Cardiac septum (tissue), 1 donor: ENCODE measurements at places on chromosomes 6 and 20. TPM values are rescaled to one million over a fixed set of nuclear protein-coding genes. Genes with fewer than 3 reads are reported as not detected.

KCNS1 gene
- 0.08 TPM for total RNA-seq

MUC21 gene
- total RNA-seq, result not detected

ANKRD60 gene
- not detected for total RNA-seq

TPD52L1 gene
- total RNA-seq, result 91.0 TPM

TMEM244 gene
- total RNA-seq, result not detected

CTAGE9 gene
- not detected for total RNA-seq

CLDN20 gene
- not detected for total RNA-seq

PRSS35 gene
- 0.83 TPM for total RNA-seq

STMN3 gene
- 8.8 TPM for total RNA-seq

NQO2 gene
- total RNA-seq, result 37.9 TPM

DNA sequence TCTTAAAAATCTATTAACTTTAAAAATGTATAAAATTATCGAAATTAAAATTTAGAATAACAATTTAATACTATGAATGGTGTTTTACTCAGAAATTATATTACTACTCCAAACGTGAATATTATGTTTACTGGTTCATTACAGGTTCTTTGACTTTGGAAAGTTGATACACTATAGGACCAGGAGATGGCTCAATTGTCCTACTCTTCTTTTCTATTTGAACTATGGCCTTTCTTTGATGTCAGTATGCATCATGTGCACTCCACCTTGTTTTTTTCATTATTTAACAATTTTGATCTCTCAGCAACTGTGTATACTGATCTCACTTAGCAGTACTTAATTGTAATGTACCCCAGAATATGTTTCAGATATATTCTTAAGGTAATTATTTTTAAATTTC lies 391.5 kb upstream of the MANEA start:
- no peak for DNase-seq

- no peak for DNase-seq
Measured at GRCh38 chr6:15642276-15642675, 20.6 kb downstream of the DTNBP1 start.

DNA sequence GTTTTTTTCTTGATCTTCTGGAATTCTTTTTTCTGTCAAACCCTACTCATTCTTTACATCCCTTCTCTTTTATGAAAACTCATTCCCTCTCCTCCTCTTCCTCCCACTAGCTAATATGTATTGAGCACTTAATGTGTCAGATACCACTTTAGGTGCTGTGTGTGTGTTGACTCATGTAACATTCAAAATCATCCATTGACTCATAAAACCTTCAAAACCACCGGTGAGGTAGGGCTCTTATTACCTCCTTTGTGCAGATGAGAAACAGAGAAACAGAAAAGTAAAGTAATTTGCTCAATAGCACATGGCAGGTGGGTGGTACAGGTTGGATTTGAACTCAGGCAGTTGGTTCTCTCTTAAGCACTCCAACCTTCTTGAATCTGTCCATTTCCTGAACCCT lies 136.3 kb upstream of the NEDD9 start:
- DNase-seq, result no peak

DNA sequence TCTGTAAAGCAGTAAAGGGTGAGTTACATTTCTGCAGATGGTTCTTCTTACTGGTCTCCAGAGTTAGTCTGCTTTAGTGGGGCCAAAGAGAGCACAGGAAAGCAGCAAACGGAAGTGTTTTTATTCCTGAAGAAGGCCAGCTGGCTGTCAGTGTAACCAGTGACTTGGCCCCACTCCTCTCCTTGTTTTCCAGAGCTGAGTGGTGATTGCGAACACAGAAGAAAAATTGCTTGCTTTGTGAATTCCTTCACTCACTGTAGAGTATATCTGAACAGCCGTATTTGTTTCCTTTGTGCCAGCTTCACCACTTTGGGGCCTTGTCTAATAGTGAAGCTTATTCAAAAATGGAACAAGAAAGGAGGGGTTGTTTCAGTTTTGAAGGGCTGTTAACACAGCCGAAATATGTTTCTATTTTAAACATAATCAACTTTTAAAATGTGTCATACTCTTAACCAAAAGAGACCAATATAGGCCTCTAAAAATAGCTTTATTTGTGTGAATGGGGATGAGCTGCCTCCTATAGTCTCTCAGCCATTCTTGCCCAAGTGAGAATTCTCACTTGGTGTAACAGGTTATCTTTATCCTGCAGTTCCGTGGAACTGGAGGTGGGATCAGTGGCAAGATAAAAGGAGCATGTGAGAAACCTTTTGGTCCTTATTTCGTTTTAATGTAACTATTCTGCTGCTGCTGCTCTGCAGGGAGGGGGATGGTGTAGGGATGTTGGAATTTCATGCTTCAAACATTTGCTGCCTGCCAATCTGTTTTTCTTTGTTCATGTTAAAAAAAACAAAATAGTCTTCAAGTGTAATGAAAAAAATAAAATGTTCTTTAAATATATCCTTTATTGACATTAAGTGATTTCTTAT lies 37.8 kb downstream of the ZC2HC1B start:
- DNase-seq, result no peak

DNA sequence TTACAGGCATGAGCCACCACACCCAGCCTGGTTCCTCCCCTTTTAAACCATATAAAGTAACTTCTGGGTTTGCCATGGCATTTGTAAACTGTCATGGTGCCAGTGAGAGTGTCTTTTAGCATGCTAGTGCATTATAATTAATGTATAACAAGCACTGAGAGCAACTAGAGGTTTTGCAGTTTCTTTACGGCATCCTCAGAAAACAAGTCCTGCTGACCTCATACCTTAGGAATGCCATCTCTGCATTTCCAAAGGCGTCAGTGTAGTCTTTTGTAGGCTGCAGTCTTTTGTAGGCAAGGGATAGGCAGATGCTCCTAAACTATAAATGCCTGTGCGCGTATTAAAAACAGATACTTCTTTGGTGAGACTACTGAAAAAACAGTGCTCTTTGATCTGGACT lies 75.0 kb upstream of the EZR start:
- no peak for DNase-seq

DNA sequence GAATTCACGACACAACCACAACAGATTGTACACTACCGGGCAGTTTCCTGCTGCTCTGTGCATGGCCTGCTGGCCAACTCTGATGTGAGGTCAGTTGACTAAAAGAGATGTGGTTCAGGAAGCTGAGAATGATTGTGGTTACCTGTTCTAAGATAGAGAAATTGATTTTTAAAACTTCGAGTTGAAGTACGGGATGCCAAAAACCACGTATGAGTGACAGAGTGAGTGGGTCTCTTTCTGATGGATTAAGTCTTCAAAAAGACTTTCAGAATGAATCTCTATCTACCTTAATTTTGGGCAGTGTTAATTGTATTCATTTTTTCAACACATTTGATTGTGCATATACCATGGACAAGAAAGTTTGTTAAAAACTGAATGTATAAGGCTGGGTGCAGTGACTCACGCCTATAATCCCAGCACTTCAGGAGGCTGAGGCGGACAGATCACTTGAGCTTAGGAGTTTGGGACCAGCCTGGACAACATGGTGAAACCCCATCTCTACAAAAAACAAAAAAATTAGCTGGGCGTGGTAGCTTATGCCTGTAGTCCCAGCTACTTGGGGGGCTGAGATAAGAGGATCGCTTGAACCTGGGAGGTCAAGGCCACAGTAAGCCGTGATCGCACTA lies 121.2 kb downstream of the SGK1 start:
- no peak for DNase-seq

DNA sequence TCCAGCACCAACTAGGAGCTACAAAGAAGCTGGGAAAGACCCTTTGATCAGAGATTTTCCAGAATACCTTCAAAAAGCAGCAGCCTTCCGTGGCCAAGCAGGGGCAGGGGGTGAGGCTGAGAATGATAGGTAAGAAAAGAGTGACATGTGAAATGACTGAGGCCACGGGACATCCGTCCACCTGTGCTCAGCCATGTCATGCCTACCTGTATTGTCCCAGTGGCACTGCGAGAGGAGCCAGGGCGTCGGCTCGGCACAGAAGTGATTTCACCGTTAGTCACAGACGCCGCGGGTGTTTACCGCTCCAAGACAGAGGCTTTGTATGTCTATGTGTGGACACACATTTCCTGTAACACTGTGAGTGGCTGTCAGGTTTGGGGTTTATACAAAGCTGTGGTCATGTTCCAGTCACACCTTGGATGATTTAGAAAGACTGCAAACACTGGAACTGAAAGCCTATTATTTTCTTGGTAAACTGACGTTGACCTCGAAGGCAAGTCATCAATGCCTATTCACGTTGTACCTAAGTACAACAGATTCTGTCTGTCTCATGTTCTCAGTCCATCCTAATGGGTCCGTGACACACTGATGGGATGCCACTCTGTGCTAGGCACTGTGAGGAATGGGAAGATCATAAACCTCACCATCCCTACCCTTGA lies 32.1 kb upstream of the JAG1 start:
- no peak for DNase-seq

DNA sequence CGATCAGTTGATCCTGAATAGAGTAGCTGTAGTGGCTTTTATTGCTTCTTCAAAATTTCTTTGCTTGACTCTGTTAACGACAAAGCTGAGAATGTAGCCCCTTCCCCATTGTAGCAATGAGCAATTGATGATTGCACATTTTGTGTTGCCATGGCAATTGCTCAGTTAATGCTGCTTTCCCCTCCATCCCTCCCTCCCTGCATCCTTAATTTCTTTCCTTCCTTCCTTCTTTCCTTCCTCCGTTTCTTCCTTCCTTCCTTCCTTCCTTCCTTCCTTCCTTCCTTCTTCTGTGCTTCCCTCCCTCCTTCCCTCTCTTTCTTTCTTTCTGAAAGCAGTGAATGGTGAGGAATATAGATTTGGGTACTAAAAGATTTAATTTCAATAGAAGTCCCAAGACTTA lies 557.3 kb upstream of the MAP3K7 start:
- DNase-seq, result no peak

GRCh38 chr6:88899569-88900316 lies 63.7 kb downstream of the RNGTT start:
- no peak for DNase-seq

DNA sequence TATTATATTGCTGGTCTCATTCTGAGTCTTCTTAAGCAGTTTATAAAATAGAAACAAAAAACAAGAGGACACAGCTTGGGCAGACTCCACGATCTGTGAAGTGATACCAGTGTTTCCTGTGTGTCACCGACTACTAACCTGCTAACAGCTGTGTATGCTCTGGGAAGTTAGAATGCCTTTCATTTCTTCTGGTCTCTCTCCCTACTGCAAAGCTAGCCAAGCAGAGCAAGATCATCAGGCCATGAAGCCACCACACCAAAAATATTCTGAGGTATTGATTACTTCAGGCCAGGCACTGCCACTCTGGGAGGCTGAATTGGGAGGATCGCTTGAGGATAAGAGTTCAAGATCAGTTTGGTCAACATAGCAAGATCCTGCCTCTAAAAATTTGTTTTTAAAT lies 46.9 kb upstream of the SMIM29 start:
- DNase-seq, result no peak

GRCh38 chr6:116528780-116529179 lies 16.7 kb downstream of the TRAPPC3L start:
- no peak for DNase-seq

- no peak for DNase-seq
Measured at GRCh38 chr20:36549942-36550789, 8.8 kb downstream of the MYL9 start.

GRCh38 chr6:131400779-131401496 lies 172.1 kb upstream of the ARG1 start:
- DNase-seq, result no peak

DNA sequence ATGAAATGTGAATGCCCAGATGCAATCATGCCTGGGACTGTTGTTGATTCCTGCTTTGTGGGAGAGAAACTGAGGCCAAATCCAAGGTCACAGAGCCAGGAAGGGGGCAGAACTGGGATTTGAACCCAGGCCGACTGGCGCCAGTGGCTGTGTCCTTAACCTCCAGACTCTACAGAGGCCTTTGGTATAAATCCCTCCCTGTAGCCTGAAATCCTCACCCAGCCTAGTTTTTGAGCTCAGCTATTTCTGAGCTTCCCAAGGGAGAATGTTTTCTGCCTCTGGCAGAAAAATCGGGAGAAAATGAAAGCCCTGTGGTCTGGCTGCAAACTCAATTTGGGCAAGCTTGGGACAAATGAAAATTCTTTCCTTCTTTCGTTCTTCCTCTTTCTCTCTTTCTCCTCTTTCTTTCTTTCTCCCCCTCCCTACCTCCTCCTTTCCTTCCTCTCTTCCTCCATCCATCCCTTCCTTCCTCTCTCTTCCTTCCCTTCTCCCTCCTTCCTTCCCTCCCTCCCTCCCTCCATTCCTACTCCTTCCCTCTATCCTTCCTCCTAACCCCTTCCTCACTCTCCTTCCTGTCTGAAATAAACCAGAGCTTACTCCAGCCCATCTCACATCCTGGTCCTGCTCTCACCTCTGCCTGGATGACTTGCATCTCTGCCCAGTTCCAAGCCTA lies 34.9 kb downstream of the SNAI1 start:
- no peak for DNase-seq

- DNase-seq, result no peak
Measured at GRCh38 chr6:33772082-33772830, 16.7 kb downstream of the LEMD2 start.

GRCh38 chr6:38175786-38176185 lies 356.3 kb downstream of the ZFAND3 start:
- no peak for DNase-seq

GRCh38 chr6:167150941-167151549 lies 6.7 kb downstream of the GPR31 start:
- no peak for DNase-seq

GRCh38 chr6:36123270-36124139 lies 6.8 kb upstream of the MAPK13 start:
- DNase-seq, result peak; percentile 92

DNA sequence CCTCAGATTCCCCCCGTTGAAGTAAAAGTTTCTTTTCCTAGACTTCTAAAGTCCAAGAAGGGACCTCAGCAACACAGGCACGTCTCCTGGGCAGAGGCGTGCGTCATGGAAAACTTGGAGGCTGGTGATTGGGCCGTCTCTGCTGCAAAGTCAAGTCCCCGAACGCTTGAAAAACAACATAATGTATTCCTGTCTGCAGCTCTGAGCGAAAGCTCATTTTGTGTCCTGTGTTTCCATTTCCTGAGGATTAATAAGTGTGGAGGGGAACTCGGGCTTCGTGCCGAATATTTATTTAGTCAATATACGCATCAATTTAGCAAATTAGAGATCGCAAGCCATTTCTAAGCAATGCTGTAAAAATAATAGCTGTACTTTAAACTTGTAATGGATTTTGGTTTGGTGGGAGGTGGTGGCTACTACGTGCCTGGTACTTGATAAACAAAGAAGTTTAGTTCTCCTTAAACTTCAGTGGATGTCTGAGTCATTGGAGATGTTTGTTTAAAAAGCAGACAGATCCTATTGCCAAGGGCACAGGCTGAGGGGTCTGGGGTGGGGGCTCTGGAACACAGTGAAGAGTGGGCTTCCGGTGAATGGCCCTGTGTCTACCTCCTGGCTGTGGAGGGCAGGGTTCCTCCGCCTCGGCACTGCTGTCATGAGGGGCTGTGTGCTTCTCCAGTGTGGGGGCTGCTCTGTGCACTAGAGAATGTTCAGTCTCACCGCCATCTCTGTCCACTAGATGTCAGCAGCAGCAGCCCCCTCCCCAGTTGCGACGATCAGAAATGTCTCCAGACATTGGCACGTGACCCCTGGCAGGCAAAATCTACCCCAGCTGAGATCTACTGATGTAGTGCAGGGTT lies 21.8 kb downstream of the PCK1 start:
- DNase-seq, result no peak
